Heart left ventricle (tissue), 16 donors: ENCODE measurements at places on chromosomes 1 and 21. TPM values are rescaled to one million over a fixed set of nuclear protein-coding genes. Genes with fewer than 3 reads are reported as not detected.

- no peak for DNase-seq
These were observed 544.8 kb upstream of the ADGRL4 start for GRCh38 chr1:79551321-79551720.

DNA sequence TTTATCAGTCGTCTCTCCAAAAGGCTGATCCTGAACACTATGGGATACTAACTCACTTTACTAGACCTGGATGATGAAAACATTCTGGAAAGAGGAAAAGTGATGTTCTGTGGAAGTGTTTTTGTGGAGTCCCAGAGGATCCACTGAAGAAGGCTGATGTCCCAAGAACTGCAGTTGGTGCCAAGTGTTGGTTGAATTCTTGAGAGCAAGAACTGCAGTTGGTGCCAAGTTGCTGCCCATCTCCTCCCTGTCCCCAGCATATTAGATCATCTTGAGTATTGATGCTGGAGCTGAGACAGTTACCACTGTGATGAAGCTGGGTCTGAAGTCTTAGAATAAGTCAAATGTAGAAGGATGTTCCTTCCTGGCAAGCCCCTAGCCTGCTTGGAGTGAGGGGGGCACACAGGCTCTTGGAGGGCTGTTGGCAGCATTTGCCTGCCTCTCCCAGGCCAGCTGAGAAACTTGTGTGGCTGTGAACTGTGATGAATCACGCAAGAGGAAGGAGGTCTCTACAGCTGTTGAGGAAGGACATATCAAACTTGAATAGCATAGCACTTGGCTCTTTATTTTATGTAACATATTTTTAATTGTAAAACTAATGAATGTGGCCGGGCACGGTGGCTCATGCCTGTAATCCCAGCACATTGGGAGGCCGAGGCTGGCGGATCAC, 48.1 kb downstream of the DNAJC6 start:
- no peak for DNase-seq

DNA sequence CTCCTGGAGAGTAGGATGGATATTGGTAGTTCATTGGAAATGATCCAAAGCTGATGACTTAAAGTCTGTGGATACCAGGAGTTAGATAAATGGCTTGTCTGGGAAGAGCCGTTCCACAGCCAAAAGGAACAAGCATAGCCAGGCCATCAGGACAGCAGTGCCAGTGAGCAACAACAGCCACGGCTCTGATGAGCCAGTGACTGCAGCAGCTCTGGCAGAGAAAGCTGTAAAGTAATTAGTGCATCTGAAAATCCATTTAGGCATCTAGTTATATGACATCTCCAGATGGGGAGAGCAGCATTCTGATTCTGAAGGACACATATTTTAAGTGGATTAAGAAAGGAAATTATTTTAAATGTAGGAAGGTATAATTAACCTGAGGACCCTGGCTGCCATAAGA, 256.2 kb upstream of the PLXNA2 start:
- no peak for DNase-seq

- no peak for DNase-seq
These were observed 77.0 kb downstream of the CTH start for GRCh38 chr1:70487910-70488665.

- DNase-seq, result no peak
These were observed 14.6 kb downstream of the H6PD start for GRCh38 chr1:9249263-9249533.

GRCh38 chr1:185207980-185208602, 51.1 kb downstream of the SWT1 start:
- DNase-seq, result no peak

- DNase-seq, result no peak
These were observed 22.9 kb upstream of the EPS8L3 start for GRCh38 chr1:109786531-109787021.

- no peak for DNase-seq
These were observed 1350.4 kb downstream of the AMY1C start for GRCh38 chr1:105100102-105100501.

DNA sequence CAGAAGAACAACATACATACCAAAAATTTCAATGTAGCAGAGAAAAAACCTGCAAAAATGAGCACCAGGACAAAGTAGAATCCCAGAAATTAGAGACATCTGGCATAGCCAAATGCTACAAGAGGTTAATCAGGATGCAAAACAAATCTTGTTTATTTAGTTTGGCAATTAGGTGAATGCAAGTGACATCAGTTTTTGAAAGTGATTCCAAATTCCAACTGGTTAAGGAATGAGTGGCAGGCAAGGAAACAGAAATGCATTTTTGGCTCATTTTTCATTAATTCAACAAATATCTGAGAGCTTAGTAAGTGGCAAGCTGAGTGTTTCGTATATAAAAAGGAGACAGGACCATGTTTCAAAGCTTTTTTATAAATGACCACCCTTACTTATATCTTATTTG, 21.3 kb downstream of the SCAF4 start:
- no peak for DNase-seq

Gene AGO4
- 6.2 TPM for polyA plus RNA-seq

Gene FCGR2B
- polyA plus RNA-seq, result 3.5 TPM

Gene PITHD1
- polyA plus RNA-seq, result 31.8 TPM
